ENCODE measurements at places on chromosomes 12 and 14.

- no peak for DNase-seq
Measured at GRCh38 chr14:39440975-39441374, 8.7 kb upstream of the FBXO33 start.

DNA sequence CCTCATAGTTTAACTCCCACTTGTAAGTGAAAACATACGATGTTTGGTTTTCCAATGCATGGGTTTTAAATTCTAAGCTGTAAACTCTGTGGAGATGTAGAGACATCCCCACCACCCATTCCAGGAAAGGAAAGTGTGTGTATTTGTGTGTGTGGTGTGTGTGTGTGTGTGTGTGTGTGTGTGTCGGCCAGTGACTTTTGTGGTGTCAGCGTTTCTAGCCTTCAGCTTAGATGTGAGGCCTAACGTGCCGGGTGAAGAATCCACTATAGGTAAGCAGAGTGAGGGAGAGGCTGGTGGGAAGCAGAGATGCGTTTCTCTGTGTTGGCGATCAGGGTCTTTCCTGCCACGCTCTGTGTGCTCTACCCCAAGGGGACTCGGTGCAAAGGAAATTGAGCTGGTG, 93.0 kb downstream of the SLC24A4 start:
- no peak for DNase-seq

DNA sequence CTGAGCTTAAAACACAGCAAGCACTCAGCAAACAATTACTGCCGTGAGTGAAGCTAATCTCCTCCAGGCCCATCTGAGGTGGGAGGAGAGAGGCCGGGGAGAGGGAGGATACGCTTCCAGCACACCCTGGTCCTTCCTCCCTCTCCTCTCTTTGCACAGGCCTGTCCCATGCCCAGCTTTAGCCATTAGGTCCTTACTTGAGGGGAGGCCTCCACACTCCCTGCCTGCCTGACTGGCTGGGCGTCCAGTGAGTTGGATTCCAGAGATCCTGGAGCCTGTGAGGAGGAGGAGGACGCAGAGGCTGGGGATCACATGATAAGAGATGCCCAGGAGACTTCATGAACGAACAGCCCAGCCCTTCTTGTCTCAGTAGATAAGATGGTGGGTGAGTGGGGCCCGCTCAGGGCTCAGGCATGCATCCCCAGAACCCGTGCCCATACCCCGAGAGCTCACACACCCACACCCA, 65.1 kb upstream of the NCOR2 start:
- no peak for DNase-seq

GRCh38 chr14:102734436-102734835, 42.8 kb upstream of the TRAF3 start:
- no peak for DNase-seq

DNA sequence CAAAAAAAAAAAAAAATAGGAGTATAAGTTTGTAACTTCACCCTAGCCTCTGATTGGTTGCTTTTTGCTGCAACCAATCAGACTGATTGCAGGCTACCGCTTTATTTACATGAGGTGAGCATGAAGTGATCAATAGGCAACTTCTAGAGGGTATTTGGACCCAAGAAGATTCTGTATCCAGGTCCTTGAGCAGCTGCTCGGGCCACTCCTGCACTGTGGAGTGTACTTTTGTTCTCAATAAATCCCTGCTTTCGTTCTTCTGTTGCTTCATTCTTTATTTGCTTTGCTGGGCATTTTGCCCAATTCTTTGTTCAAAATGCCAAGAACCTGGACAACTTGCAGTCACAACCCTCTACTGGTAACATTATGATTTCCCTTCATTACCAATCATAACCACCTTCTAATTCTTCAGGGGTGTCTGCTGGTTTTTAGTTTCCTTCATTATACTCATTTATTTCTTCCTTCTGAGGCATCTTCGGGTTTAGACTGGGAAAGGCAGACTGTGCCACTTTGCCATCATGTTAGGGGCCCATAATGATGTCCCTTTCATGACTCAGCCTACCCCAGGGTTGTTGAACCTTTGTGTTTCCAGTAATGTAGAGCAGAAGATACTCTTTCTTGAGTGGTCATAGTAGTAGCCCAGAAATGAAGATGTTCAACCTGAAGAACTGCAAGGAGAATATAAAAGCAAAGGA, 43.4 kb upstream of the LIMA1 start:
- DNase-seq, result no peak

DNA sequence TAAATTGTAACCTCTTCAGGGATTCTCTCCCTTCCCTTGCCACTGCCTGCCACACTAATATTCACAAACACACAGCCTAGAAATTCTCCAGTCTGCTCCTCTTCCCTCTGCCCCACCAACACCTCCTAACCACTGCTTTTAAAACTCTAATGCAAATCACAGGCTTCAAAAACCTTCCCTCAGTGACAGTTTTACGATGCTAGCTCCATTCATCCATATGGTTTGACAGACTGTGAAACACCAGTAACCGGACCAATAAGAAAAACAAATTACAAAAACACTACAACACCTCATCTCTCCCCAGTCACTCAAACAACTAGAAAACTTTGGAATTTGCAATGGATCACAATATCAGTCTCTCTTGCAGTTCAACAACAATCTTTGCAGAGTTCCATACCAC, 5.7 kb downstream of the DPF3 start:
- DNase-seq, result no peak

- DNase-seq, result no peak
Measured at GRCh38 chr14:31269634-31270195, 62.1 kb upstream of the HECTD1 start.

- no peak for DNase-seq
Measured at GRCh38 chr12:1343422-1343821, 251.0 kb downstream of the FBXL14 start.

DNA sequence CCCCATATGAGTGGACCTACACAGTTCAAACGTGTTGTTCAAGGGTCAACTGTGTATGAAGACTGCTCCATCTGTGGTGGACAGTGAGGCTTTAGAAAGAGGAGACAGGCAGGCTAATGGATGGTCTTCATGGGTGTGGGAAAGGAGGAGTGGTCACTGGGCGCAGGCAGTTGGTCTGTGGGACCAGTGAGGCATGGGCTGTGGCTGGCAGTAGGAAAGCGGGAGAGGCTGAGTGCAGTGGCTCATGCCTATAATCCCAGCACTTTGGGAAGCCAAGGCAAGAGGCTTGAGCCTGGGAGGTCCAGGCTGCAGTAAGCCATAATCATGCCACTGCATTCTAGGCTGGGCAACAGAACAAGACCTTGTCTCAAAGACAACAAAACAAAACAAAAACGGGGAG, 2.0 kb upstream of the NR4A1 start:
- no peak for DNase-seq

DNA sequence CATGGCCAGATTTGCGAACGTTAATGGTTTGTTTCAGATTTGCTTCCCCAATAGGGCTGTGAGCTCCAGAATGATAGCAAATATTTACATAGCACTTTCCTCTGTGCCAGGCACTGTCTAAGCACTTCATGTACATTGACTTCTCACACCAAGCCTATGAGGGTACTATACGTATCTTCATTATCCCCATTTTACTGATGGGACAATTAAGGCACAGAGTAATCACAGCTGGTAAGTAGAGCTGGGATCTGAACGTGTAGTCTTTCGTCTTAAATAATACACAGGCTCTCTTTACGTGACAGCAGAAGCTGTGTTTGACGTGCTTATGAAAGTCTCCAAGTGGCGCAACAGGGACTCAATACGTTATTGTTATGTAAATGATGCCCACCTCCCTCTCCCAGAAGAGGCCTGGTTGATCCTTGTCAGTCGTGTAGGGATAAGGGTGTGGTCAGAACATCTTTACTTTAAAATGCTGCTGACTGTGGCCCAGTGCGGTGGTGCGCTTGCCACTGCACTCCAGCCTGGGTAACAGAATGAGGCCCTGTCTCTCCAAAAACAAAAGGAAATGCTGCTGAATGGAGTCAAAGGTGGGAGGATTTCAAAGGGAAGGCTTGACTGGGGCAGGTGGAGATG, 66.3 kb upstream of the TCL1B start:
- DNase-seq, result no peak

DNA sequence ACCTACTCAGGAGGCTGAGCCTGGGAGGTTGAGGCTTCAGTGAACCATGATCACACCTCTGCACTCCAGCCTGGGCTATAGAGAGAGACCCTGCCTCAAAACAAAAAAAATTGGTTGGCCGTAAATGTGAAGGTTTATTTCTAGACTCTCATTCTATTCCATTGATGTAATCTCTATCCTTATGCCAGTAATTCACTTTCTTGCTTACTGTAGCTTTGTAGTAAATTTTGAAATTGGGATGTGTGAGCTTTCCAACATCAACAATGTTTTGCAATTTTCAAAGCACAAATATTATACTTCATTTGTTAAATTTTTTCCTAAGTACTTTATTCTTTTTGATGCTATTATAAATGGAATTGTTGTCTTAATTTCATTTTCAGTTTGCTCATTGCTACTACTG, 24.6 kb downstream of the LIN52 start:
- DNase-seq, result no peak

- DNase-seq, result no peak
Measured at GRCh38 chr14:77561881-77562280, 54.6 kb downstream of the SPTLC2 start.

DNA sequence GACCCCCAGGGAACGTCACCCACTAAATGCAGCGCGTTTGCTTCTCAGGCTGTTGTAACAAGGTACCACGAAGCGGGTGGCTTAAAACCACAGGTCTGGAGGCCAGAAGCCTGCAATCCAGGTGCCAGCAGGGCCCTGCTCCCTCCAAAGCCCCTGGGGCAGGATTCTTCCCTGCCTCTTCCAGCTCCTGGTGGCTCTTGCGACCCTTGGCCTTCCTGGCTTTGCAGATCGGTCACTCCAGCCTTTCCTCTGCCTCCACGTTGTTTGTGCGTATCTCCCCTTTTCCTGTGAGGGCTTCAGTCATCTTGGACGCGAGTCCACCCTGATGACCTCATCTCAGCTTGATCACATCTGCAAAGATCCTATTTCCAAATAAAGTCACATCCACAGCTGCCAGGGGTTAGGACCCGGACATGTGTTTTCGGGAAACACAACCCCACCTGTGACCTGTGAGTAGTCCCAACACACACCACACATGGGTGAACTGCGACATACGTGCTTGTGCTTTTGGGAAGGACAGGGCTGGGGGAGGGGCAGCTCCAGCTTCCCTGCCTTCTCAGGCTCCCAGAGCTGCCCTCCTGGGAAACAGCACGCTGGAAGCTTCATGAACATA, 114.5 kb upstream of the NCOR2 start:
- peak; percentile 83 for DNase-seq

- no peak for DNase-seq
Measured at GRCh38 chr12:32365473-32366064, 33.8 kb upstream of the FGD4 start.

DNA sequence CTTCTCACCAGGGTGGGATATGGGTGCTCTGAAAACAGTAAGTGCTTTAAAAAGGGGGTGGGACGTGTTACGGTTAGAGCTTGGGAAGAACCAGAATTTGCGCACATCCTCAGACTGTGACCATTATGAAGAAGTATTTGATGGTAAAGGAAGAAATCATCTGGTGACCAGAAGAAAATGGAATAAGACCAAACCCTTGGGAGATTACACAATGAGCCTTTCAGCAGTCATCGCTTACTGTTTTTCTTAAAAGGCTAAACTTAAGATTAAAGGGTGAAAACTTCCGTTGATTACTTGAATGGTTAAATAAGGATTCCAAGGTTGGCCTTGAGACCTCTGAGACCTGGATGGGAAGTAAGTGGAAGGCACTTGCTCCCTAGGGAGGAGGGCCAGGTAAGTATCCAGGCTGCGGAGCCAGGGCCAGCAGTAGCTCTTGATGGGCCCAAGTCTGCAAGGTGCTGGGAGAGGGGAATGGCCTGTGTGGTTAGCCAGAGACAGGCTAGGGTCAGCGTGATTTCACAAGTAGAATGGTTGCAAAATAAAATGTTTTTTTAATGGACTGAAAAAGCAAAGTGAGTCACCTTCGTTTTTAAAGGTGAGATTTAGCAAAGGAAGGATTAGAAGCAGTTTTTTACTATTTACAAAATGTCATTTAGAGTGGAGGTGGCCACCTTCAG, 13.0 kb upstream of the ISM2 start:
- no peak for DNase-seq

GRCh38 chr14:52318062-52318461, 4.0 kb downstream of the PTGER2 start:
- DNase-seq, result no peak

- no peak for DNase-seq
Measured at GRCh38 chr12:14379508-14379907, 14.0 kb downstream of the ATF7IP start.

DNA sequence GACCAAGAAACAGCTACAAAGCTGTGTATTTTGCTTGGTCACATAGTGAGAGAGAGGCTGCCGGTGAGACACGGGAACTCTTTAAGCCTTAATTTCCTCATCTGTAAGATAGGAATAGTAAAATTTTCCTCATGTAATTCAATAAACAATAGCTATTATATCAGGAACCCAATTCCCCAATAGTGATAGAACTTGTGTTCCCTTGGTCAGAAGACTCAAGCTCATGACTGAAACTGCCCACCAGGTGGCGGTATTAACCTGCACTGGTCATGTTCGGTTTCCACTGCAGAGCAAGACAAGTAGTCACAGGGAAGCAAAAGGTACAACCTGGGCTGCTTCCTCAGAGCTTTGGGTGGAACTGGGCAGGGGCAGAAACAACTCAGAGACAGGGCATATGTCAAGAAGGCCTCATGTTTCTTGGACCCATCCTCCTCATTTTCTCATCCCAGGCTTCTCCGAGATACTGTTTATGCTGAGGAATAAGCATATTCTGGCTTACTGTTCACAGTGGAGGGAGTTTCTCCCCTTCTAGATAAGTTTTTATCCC, 4.2 kb upstream of the AJUBA start:
- DNase-seq, result peak; percentile 88

- DNase-seq, result no peak
Measured at GRCh38 chr12:13288937-13289652, 92.6 kb downstream of the EMP1 start.
